ENCODE measurements at places on chromosomes 11 and 22. TPM values are rescaled to one million over a fixed set of nuclear protein-coding genes. Genes with fewer than 3 reads are reported as not detected.

GRCh38 chr11:128905345-128906184 is 14.4 kb downstream of the KCNJ5 start:
- peak; percentile 34 for DNase-seq

DNA sequence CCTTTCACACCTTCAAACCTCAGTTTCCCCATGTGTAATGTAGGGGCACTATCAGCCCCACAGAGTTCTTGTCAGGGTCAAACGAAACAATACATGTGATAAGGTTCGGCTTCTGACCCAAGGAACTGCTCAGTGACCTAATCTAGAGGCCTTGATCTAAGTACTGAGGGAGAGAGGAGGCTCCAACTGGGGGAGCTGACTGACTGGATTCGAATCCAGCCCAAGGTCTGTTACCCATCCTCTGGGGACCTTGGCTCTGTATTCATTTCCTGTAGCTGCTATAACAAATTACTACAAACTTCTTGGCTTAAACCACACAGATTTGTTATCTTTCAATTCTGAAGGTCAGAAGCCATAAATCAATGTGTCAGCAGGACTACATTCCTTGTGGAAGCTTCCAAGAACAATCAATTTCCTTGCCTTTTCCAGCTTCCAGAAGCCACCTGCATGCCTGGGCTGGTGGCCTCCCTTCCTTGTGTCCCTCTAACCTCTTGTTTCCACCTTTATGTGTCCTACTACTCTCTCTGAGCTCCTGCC is 10.7 kb upstream of the ANAPC15 start:
- DNase-seq, result no peak

DNA sequence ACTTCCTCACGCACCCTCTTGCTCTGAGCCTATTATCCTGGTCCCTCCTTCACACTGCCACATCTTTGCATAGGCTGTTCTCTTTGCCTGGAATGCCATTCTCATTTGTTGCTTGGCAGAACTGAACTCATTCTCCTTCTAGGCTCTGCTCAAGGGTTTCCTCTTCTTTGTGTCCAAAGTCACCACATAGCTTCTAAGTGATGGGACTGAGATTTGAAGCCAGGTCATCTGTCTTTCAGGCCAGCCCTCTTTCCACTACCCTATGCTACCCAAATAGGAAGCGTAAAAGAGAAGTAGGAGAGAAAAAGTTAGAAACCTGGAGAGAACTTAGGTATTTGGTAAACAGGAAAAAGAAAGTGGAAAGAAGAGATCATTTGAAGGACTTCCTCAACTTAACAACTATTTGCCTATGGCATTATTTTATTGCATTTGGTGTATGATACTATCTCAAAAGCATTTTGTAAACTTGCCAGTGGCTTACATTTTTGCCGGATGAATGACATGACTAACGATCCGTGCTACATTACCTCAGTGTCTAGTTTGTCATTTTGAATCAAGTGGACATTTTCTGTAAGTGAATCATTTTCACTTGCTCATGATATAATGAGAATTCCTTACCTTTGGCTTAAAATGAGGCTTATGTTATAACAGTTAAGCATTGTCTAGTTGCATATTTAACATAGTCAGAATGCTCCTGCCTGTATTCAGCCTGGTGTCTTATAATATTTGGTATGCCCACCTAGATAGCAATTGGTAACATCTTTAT is 18.5 kb downstream of the NF2 start:
- DNase-seq, result no peak

NPTXR gene
- polyA plus RNA-seq, result 0.05 TPM

HBG1 gene
- not detected for polyA plus RNA-seq

DEFB131B gene
- polyA plus RNA-seq, result not detected

DNA sequence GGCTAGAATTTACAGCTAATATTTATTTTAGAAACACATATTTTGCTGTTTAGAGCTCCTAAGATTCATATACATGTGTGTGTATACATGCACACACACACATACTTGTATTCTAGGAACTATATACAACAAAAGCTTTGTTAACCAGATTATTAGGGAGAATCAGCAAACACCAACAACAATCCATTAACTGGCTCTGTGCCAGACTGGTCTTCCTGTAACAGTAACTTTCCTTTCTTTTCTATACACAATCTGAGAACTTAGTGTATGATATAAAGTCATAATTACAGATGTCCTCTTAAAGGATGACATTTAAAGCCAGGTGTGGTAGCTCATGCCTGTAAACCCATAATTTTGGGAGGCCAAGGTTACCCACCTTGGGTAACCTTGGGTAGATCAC is 49.5 kb upstream of the CLNS1A start:
- no peak for DNase-seq

- DNase-seq, result no peak
Measured at GRCh38 chr11:86172894-86173293, 71.7 kb upstream of the EED start.

SLC1A2 gene
- not detected for polyA plus RNA-seq

KCNJ1 gene
- 0.20 TPM for polyA plus RNA-seq

DNA sequence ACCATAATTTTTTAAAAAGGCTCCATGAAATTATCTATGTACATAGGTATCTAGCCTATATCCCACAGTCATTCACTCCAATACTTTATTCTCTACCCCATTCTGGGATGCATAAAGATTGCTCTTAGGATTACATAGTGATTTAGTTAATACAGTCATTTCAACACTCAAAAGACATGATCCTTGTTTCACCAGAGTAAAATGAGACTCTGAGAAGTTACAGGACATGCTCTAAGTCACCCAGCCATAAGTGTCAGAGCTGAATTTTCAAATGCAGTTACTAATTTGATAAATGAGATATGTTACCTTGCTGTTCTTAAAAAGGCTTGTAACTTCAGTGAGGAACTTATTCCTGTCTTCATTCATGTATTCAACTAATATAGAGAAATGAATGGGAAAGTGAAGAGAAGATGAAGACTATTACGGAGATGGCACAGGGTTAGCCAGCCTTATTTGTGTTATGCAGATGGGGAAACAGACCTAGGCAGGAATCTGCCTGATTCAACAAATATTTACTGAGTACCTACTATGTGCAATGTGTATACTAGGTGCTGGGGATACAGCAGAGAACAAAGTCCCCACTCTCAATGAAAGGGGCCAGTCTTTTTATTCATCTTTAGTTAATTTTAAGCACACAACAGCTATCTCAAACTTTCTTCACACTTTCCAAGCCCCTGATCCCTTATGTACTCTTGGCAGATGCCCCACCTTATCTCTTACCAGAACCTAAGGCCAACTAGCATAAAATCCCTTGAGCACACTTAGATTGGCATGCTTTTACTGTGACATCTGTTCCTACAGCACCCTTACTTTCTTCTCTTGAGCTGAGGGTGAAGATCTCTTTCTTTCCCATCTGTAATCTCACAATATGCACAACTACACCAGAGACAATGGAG is 21.6 kb downstream of the MAPK1 start:
- DNase-seq, result no peak

C1QTNF4 gene
- polyA plus RNA-seq, result not detected

OR5D18 gene
- not detected for polyA plus RNA-seq

GRCh38 chr11:86916330-86916729 is 38.9 kb downstream of the FZD4 start:
- DNase-seq, result no peak

DNA sequence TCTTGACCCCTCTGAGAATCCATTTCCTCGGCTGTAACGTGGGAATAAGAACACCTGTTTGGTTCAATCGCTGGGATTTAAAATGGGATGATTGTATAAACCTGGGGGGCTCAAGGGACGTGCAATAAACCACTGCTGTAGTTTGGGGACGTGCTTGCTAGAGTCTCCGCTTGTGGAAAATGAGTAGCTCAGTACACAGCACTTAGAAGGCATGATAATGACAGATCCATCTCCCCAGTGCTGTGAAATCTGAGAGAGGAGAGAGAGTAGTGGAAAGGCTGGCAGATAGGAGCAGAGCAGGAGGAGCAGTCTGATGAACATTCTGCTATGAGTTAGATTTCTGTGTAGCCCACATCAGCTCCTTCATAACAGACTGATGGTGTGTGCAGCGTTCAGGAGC is 256.5 kb downstream of the MN1 start:
- DNase-seq, result no peak

DNA sequence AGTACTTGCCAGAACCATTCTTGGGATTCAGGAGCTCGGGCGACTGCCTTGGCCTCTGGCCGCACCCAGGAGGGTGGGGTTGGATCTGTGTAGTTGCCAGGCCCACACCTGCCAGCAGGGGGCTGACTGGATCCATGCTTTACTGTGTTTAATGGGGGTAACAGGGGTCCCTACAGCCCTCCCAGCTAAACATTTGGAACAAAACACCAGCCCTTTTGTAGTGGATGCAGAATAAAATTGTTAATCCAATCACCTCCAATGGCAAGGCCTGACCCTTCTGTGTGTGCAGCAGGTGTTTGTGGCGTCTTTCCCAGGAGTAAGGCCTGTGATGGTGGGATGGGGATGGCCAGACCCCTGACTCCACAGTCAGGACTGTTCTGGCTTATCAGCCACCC is 22.5 kb downstream of the SUN2 start:
- DNase-seq, result peak; percentile 47

DNA sequence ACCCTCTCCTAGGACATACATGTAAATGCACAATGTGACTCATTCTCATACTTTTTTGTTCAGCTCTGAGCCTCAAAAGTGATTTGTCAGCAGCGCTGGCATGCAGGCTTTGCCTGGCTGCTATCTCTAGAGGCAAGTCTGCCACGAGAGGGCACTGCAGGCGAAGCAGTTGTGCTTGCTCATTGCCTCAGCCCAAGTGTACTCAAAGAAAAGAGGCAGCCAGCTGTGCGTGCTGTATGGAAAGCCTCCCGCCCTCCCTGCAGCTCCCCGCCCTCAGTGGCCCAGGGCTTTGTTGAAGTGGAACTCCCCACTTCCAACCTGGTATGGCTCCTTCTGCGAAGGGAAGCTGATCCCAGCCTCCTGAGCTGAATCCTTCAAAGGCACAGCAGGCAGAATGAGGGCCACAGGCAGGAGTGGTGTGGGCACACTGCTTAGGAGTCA is 16.3 kb downstream of the SDHAF2 start:
- DNase-seq, result peak; percentile 31
